ENCODE measurements at places on chromosomes 13 and 19.

- no peak for DNase-seq
Observed at GRCh38 chr19:34838248-34838647, 65.2 kb upstream of the ZNF599 start.

- DNase-seq: no peak
Observed at GRCh38 chr13:41837629-41838028, 123.3 kb downstream of the VWA8 start.

GRCh38 chr13:114339857-114340534 is 25.7 kb downstream of the CHAMP1 start:
- no peak for DNase-seq

GRCh38 chr13:41222259-41222852 is 28.0 kb upstream of the KBTBD7 start:
- peak; percentile 36 for DNase-seq

DNA sequence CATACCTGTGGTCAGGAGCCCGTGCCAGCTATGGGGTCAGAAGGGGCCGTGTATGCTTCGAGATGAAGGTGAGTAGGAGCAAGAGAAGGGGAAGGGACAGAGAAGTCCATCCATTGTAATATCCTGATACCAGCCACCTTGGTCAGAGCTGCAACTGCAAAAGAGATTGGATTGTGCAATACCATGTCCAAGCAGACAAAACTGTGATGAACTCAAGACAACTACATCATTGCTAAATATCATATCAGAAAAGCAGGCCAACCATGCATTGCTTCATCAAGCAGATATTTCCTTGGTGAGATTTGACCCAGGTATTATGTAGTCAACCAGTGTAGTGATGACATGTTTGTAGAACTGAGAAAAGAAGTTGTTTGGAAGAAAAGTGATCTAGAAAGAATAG is 12.1 kb downstream of the HNRNPUL1 start:
- DNase-seq: no peak

GRCh38 chr19:36030264-36031148 is 2.2 kb downstream of the CLIP3 start:
- no peak for DNase-seq

DNA sequence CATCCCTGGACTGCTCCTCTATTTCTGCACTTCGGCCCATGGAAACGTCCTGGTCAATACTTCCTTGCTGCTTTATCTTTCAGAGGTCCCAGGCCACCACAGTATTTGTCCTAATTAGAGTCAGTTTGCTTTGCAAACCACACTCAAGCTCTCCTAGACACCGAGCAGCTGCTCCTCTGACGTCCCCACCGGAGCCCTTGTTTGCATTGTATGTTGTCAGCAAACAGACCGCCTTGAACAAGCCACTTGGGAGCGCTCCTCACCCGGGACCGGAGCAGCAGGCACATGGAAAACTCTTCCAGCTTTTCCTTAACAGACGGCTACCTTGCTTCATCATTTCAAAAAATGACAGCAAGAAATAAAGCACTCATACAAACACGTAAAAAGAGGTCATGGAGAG is 51.5 kb upstream of the GTF3A start:
- DNase-seq: no peak

- no peak for DNase-seq
Observed at GRCh38 chr19:3198901-3199700, 13.4 kb downstream of the NCLN start.

DNA sequence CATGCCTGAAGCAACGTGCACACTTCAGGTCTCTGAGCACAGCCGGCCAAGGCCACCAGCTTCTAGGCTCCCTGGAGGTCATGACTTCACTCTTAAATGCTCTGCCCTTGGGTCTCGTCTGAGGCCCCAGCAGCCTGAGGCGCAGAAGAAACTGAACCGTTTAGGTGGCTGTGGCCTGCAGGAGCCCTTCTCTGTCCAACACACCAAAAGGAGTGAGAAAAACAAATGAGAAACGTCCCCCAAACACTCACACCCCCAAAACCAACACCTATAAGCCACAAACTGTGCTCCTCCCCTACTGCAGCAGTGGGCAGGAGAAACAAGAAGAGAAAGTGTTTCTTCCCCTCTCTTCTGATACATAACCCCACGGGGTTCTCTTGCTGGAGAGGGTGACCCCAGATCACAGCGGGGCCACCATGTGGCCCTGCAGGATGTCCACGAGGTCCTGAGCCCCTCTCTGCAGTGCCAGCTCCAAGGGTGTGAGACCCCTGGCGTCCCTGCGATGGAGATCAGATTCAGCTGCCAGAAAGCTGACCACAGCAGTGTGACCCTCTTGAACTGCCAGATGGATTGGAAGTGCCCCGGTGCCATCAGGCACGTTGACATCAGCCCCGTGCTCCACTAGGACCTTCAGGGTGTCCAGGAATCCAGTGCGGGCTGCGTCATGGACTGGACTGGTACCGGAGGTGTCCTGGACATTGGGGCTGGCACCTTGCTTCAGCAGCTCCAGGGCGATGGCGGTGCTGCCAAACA is 1.0 kb upstream of the KRI1 start:
- DNase-seq: no peak

DNA sequence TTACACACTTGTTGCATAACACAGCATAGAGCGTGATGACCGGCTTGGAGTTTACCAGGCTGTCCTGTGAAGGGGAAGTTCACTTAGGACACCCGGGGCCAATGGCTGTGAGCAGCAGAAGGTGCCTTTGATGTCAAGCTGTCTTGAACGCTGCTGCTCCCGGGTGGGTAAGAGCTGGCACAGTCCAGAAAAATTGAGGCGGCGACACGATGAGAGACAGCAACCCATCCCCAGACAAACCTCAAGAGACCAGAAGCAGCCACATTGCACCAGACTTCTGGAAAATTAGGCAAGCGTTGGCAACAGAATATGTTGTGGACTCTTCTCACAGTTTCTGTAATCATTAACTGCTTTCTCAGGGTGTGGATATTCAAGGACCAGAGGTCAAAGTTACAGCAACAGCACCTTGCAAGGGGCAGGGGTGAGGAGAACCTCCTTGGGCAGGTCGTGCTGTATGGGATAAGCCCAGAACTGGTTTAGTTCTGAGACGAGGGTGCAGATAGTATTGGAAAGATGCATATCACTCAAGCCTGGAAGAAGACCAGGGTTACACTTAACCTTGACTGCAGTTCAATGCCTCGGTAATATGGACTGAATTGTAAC is 10.1 kb downstream of the NFILZ start:
- DNase-seq: peak; percentile 67

- DNase-seq: no peak
Observed at GRCh38 chr19:38547421-38547820, 70.3 kb downstream of the MAP4K1 start.

- DNase-seq: no peak
Observed at GRCh38 chr19:55459950-55460657, 1.3 kb downstream of the ISOC2 start.

DNA sequence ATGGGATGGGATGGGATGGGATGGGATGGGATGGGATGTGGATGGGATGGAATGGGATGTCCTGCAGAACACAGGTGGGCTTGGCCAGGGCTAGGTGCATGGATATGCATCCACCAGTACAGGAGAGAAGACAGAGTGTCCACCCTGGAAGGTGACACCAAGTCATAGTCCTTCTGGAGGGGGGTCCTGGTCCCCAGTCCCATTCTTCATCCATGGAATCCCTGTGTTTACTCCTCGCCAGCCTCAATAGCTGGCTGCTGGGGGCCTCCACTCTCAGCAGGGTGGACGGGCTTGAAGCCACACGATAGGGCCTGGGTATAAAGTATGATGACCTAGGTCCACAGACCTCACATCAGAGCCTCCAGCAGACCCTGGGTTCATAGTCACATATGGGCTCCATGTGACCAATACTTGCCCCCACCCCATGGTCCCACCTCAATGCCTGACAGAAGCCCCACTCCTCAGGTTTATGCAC is 40.1 kb downstream of the RFX2 start:
- DNase-seq: no peak

- DNase-seq: no peak
Observed at GRCh38 chr13:103514619-103515018, 448.4 kb upstream of the SLC10A2 start.

- no peak for DNase-seq
Observed at GRCh38 chr19:50007947-50008346, 17.2 kb downstream of the VRK3 start.

- no peak for DNase-seq
Observed at GRCh38 chr19:1438933-1439354, 748 bp downstream of the RPS15 start.

DNA sequence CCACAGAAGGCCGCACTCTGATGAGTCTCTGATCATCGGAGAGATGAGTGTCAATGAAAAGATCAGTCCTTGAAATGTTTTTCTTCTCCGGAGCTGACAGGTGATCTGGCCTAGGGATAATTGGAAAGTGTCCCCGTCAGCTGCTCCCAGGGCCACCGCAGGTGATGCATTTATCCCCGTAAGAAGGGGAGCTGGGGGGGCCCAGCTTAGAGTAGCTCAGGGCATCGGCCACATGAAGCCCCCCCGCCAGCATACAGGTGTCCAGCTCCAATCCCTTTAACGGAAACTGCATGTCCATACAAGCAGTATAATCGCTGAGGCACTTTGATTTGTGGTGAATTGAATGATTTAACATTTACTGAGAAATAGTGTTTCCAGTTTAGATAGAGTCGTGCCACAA is 27.7 kb downstream of the ATP4B start:
- DNase-seq: no peak

GRCh38 chr19:20472854-20473253 is 92.7 kb downstream of the ZNF737 start:
- DNase-seq: no peak

DNA sequence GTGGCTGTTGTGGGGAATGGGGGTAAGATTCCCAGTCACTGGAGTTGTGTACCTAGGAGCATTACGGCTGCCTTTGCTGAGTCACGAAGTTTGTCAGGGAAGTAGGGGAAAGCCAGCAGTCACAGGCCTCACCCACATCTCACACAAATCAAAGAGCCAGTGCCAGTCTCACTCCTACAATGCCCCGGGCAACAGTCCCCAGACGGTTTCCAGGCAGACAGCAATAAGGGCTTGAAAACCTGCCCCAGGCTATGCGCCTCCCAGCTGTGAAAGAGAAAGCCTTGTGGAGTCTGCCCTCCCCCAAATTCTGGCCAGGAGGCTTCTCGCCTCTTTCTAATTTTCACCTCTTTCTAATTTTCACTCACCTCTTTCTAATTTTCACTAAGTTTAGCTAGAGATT is 142.3 kb upstream of the EDNRB start:
- DNase-seq: no peak

DNA sequence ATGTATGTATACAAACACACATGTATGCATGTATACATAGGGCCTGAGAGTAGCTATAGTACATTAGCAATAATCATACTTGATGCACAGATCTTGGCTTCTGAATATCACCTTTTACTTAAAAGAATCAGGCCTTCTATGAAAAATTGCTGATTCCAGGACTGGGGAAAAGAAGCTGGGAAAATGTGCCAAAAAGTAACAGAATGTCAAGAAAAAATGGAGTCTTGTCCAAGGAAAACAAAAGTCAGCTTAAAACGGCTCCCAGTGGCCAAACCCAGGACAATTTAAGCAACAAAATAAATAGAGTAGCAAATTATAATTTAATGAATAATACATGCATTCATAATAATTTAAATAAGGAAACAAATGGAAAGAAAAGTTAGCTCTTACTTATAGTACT is 2104.9 kb downstream of the PCDH9 start:
- no peak for DNase-seq
